ENCODE measurements at places on chromosomes 6 and 20. TPM values are rescaled to one million over a fixed set of nuclear protein-coding genes. Genes with fewer than 3 reads are reported as not detected.

- peaks cover 54% of the 10 kb centered on the region for H3K36me3 ChIP-seq
- H3K27me3 ChIP-seq: no peaks in the 10 kb centered on the region
- peaks cover 62% of the 10 kb centered on the region for H3K4me1 ChIP-seq
- DNase-seq: no peak
- H3K4me3 ChIP-seq: peak overlapping the region; percentile 88
- peak overlapping the region; percentile 99 for H3K27ac ChIP-seq
Observed at GRCh38 chr6:26159357-26160273, 72.4 kb downstream of the HFE start.

DNA sequence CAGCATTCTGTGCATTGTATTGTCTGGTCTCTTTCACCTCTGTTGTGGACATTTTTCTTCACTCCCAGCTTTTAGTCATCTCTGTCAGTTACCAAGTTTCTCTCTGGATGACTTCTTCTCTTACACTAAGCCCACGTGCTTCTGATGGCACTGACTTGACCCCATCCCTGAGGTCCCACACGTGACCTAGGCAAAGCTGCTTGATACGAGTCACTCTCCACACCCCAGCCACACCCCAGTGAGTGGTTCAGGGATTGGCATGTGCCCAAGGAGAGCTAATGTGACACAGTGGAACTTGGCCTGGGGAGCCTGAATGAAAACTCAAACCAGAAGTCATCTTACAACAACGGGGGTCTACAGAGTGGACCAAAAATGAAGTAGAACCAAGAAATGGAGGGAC is 32.2 kb downstream of the HTR1E start:
- no peaks in the 10 kb centered on the region for H3K36me3 ChIP-seq
- H3K4me1 ChIP-seq: no peaks in the 10 kb centered on the region
- DNase-seq: no peak
- H3K27me3 ChIP-seq: peaks cover 21% of the 10 kb centered on the region

GRCh38 chr20:5918856-5919625 is 31.3 kb downstream of the TRMT6 start:
- DNase-seq: no peak
- H3K4me3 ChIP-seq: no peak overlapping the region
- H3K36me3 ChIP-seq: no peaks in the 10 kb centered on the region

- H3K4me3 ChIP-seq: no peak overlapping the region
- no peaks in the 10 kb centered on the region for H3K4me1 ChIP-seq
- DNase-seq: no peak
Observed at GRCh38 chr20:9831032-9831431, 7.8 kb downstream of the PAK5 start.

GRCh38 chr6:89505847-89506246 is 72.9 kb downstream of the ANKRD6 start:
- H3K4me3 ChIP-seq: no peak overlapping the region
- H3K27ac ChIP-seq: no peak overlapping the region
- H3K27me3 ChIP-seq: peaks cover 2% of the 10 kb centered on the region

GRCh38 chr20:50121858-50122271 is 8.9 kb upstream of the UBE2V1 start:
- H3K27ac ChIP-seq: no peak overlapping the region
- DNase-seq: no peak
- H3K4me3 ChIP-seq: no peak overlapping the region

DNA sequence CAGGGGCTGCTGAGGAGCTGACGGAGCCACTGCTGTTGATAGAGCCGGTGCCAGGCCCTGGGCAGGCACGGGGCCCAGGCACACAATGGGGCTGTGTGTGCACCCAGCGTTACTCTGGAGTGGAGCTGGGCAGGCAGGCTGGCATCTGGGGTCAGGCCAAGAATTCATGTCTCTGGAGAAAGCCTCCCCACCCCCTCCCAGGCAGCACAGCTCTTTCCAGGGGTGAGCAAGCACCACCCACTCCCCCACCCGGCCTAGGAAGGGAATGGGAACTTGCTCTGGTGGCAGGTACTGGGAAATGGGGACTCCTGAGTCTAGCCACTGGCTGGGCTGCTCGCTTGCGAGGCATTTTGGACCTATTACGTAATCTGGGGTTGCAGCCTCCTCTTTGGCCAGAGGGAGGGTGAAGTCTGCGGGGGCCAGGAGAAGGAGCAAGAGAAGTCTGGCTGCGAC is 22.7 kb downstream of the TFEB start:
- no peaks in the 10 kb centered on the region for H3K27me3 ChIP-seq
- H3K36me3 ChIP-seq: peaks cover 65% of the 10 kb centered on the region
- peak overlapping the region; percentile 90 for H3K27ac ChIP-seq

DNA sequence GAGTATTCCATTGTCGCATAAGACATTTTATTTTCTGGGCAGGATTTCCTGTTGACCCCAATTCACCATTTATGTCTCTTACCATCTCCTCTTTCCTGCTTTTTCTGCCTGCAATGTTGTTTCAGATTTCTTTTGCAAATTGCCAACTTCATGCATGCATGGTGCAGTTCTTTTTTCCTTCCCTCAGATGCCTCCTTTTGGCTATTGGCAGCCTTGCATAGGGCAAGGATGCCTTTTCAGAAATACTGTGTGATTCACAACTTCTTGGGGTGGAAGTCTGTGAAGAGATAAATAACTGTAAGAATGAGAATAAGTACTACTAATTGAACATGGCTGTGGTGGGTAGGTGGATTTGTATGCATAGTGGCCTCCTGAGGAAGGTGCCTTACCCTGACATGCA is 116.7 kb downstream of the SOX4 start:
- peaks cover 9% of the 10 kb centered on the region for H3K27me3 ChIP-seq
- H3K36me3 ChIP-seq: no peaks in the 10 kb centered on the region
- H3K4me3 ChIP-seq: no peak overlapping the region

GRCh38 chr20:20452254-20452676 is 84.4 kb downstream of the INSM1 start:
- peaks cover 7% of the 10 kb centered on the region for H3K36me3 ChIP-seq
- no peaks in the 10 kb centered on the region for H3K27me3 ChIP-seq
- DNase-seq: peak; percentile 60
- H3K4me1 ChIP-seq: peaks cover 19% of the 10 kb centered on the region
- peak overlapping the region; percentile 86 for H3K27ac ChIP-seq

- H3K36me3 ChIP-seq: no peaks in the 10 kb centered on the region
- H3K27me3 ChIP-seq: no peaks in the 10 kb centered on the region
- no peak overlapping the region for H3K4me3 ChIP-seq
- no peak overlapping the region for H3K27ac ChIP-seq
- no peak for DNase-seq
- H3K4me1 ChIP-seq: no peaks in the 10 kb centered on the region
Observed at GRCh38 chr6:19470333-19470732, 366.8 kb upstream of the ID4 start.

DNA sequence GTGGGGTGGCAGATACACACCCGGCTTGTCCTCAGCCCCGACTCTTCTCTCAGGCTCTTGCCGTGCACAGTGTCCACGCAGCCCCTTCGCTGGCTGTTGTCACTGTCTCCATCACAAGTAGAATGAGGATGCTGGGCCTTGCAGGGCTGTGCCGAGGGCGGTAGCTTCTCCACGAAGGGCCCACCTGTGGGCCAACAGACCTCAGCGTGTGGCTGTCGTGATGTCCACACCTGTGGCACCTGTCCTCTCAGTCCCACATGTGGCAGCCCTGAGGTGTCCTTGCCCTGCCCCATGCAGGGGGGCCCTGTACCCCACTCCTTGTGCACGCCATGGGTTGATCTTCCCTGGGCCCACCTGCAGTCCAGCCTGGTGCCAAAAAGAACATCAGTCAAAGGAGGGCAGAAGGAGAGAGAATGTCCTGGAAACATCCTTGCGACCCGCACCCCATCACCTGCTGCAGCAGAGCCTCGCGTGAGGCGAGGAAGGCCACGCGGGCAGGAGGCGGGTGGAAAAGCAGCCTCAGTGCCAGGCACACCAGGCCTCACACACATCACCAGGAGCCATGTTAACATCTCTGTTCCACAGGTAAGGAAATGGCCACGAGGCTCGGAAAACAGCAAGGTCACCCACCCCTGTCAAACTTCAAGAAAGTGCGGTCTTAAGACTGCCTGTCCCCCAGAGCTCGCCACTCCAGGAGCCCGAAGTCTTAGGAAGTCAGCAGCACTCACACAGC is 22.3 kb upstream of the AFDN start:
- H3K4me3 ChIP-seq: no peak overlapping the region
- no peak for DNase-seq
- H3K4me1 ChIP-seq: no peaks in the 10 kb centered on the region
- no peak overlapping the region for H3K27ac ChIP-seq

DNA sequence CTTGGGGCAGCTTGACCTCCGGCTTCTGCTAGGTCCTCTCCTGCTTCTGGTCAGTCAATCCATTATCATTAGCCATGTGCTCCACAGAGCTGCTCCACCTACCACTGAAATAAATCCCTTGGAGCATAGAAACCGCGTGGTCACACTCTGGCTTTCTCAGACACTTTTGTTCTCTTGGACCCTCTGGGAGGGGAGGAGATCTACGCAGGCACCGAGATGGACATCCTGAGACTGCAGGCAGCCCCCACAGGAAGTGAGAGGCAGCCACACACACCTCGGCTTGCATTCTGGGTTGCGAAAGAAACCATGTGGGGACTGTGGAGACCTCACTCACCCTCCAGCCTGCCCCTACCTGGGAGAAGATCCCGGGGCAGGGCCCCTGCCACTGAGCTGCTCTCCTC is 79.5 kb downstream of the FYN start:
- DNase-seq: no peak
- H3K27me3 ChIP-seq: no peaks in the 10 kb centered on the region
- peaks cover 11% of the 10 kb centered on the region for H3K4me1 ChIP-seq
- no peak overlapping the region for H3K4me3 ChIP-seq
- H3K36me3 ChIP-seq: no peaks in the 10 kb centered on the region

DNA sequence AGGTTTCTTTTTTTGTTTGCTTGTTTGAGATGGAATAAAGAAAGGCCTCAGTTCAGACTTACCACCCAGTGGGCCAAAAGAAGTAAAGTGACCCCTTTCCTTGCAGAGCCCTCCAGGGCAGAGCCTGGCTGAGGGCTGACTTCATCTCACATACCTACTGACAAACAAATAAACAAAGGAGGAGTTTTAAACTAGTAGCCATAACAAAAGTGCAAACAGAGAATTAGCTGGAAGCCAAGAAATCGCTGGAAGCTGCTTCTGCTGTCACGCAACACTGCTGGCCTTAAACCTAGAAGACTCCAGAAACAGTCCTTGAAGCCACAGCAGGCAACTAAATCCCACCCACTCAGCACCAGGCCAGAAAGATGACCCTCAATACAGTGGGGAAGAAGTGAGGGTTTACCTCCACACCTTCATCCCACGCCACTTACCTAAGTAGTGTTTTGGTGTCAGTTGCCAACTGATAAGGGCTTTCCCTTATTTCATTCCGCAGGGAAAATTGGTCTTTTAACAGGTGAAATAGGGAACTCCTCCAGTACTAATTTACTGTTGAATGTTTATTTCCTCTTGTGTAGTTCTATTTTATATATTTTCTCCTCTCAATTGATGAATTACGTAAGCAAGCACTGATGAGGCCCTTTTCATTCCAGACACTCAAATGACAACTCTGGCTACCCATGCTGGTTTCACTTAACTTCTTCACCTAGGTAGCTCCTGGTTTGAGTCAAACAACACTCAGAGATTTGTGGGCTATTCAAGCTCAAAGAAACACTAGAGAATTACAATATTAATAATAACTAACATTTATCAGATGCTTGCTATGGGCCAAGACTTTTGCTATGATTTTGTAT is 46.2 kb downstream of the EDN1 start:
- no peaks in the 10 kb centered on the region for H3K36me3 ChIP-seq
- H3K27ac ChIP-seq: no peak overlapping the region
- no peak overlapping the region for H3K4me3 ChIP-seq

- H3K36me3 ChIP-seq: no peaks in the 10 kb centered on the region
- no peak for DNase-seq
- H3K27me3 ChIP-seq: no peaks in the 10 kb centered on the region
- no peak overlapping the region for H3K27ac ChIP-seq
- H3K4me1 ChIP-seq: peaks cover 17% of the 10 kb centered on the region
Observed at GRCh38 chr6:14614631-14615030, 497.1 kb downstream of the CD83 start.

DNA sequence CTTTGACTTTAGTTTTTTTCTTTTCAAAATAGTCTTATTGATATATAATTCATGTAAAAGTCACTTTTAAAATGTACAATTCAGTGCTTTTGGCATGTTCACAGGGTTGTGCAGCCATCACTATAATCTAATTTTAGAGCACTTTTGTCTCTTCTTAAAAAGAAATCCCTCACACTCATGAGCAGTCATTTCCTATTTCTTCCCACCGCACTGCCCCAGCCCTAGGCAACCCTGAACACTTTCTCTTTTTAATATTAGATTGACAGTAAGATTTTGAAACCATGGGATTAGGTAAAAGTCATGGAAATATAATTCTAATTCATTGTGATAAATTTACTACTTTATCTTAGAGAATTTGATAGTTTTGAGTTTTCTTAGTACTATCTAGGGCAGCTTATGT is 309.4 kb downstream of the UTRN start:
- DNase-seq: no peak
- peaks cover 35% of the 10 kb centered on the region for H3K36me3 ChIP-seq

DNA sequence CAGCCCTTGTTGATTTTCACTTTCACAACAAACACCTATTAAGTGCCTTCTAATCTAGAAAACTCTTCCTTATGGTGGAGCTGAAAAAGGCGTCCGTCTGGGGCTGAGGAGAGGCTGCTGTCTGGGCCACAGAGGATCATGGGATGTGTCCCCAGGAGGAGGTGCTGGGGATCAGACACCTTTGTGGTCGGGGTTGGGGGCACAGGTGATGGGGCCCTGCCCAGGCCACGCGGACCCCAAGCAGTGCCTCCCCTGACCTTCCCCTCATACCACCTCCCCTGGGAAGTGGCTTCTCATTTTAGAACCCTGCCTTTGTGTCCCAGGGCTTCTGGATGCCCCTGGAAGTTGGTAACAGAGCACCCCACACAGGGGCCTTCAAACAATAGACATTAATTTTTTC is 41.1 kb downstream of the SUN5 start:
- no peaks in the 10 kb centered on the region for H3K36me3 ChIP-seq
- no peak overlapping the region for H3K4me3 ChIP-seq
- peaks cover 20% of the 10 kb centered on the region for H3K4me1 ChIP-seq
- no peaks in the 10 kb centered on the region for H3K27me3 ChIP-seq
- no peak overlapping the region for H3K27ac ChIP-seq
- DNase-seq: no peak

GRCh38 chr6:144870782-144871181 is 585.6 kb downstream of the UTRN start:
- DNase-seq: no peak
- H3K27me3 ChIP-seq: peaks cover 8% of the 10 kb centered on the region
- H3K4me3 ChIP-seq: no peak overlapping the region
- H3K27ac ChIP-seq: no peak overlapping the region
- H3K36me3 ChIP-seq: no peaks in the 10 kb centered on the region

NEURL2 gene
- 1.1 TPM for total RNA-seq

PI3 gene
- total RNA-seq: not detected

FOXQ1 gene
- not detected for total RNA-seq

GSTA5 gene
- not detected for total RNA-seq

PAK5 gene
- total RNA-seq: not detected

FNDC11 gene
- 1.3 TPM for total RNA-seq

HLA-DQA1 gene
- 628 TPM for total RNA-seq

TMEM151B gene
- 0.10 TPM for total RNA-seq

RTEL1 gene
- total RNA-seq: 33.8 TPM

ACSS1 gene
- total RNA-seq: 34.4 TPM

RAD21L1 gene
- not detected for total RNA-seq

CFB gene
- total RNA-seq: 0.29 TPM

All from activated B cell treated with CpG ODN at 0.5 μM for 24 hours (primary cell).